ENCODE measurements at places on chromosomes 4 and X.

DNA sequence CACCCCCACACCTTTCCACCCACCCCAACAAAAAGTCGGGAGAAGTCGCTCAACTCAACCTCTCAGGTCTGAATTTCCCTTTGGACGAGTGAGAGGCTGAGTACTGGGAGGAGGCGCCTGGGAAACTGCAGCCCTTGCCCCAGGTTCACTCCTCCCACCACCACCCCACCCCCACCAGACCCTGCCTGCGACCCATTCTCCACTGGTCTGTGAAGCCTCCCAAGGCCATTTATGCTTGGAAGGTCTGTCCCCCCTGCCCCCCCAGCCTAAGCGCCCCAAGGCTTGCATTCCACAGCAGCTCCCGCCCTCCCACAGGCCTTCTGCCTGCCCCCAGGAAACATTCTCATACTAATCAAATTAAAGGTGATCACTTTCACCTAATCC lies 27.2 kb downstream of the ELF4 start:
- DNase-seq: no peak

DNA sequence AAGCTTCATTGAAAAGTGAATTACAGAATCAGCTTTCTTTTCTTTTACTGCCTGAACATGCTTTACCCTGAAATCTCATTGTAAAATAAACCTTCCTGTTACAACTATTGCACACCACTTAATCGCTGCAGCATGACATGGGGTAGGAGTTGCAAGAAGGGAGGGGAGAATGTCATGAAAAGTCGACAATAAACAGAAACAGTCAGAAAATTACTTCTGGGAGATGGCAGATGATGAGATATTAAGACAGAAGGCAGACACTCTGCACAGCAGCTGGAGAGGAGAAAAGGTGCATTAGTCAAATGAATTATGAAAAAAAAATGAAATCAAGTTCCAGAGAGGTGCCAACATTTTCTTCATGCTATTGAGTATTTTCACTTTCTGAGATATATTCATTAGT lies 287.7 kb downstream of the PCDH7 start:
- no peak for DNase-seq

GRCh38 chrX:55123900-55124299 lies 35.1 kb downstream of the PAGE2 start:
- no peak for DNase-seq

DNA sequence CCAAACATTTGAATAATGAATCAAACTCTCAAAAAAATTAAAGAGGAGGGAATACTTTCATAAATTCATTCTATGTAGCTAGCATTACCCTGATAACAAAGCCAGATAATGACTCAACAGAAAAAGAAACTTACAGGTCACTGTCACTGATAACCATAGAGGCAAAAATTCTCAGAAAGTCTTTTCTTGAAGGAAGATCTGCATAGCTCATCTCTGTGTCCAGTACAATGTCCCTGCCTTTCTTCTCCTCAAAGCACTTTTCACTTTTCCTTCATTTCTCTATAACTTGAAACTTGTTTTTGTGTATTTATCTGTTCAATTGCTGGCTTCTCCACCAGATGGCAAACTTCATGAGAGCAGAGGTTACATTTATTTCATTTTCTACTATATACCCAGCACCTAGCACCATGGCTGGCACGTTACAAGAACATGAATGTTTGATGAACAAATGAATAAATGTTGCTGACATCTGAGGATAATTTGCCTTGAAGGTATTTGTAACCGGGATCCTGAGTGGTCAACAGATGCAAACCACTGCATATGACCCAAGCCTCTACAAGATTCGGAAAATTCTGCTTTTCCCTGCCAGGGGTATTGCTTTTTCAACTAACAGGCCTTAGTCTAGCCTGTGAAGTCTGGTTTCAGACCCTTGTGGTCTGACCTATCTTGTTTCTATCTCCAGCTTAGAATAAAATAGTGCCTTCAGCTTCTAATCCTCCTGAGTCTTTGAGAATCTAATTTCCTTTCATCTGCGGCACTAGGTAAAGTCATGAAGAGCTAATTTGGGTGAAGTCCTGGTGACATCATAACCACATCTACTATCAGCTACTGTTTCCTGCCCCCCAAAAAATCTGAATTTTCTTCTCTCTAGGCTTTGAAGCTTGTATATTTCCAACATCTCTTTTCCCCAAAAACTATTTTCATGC lies 52.5 kb upstream of the ANTXR2 start:
- DNase-seq: peak; percentile 68

DNA sequence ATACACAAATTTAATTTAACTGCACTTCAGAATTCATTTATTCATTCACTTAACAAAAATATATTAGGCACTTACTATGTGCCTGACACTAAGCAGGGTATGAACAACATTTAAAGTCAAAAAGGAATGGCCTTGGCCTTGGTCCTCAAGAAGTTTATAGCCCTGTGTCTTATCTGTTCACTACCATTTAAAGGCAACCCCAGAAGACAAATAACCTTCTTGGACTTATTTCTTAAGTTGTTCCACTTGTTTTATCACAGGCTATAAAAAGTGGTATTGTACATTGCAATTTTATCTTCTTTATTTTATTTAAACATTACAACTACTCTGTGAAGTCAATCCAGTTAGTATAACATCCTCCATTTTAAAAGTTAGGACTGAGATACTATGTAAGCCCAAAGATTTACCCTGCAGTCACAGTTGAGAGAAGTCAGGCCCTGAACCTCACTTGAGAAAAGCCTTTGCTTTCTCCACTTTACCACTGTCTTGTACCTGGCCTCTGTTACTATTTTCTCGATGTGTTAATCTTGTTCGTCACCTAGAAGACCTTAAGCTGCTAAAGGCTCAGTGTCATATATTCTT lies 305.6 kb upstream of the DIPK2B start:
- no peak for DNase-seq

DNA sequence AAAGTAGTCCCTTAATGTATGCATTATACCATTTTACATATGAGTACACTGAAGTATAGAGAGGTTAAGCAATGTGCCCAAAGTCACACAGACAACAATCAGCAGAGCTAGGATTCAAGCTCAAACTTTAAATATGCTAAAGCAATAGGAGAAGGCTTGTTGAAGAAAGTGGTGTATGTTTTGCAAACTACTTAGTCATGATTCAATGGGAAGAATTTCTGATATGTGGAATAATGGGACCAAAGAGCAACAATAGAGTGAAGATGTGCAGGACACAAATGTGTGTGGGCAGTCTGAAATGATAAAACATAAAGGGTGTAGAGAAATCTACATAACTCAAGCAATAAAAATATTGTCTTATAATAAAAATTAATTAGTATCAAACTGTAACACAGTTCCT lies 109.0 kb upstream of the ARSJ start:
- no peak for DNase-seq

- no peak for DNase-seq
Measured at GRCh38 chr4:2818351-2818939, 25.2 kb upstream of the ADD1 start.

- no peak for DNase-seq
Measured at GRCh38 chrX:150984169-150984824, 1.2 kb downstream of the HMGB3 start.

GRCh38 chr4:165991325-165992180 lies 118.5 kb downstream of the TLL1 start:
- no peak for DNase-seq

GRCh38 chrX:74133156-74133796 lies 170.7 kb upstream of the ZCCHC13 start:
- peak; percentile 63 for DNase-seq

GRCh38 chr4:12041828-12042227 lies 613.1 kb upstream of the HS3ST1 start:
- no peak for DNase-seq

DNA sequence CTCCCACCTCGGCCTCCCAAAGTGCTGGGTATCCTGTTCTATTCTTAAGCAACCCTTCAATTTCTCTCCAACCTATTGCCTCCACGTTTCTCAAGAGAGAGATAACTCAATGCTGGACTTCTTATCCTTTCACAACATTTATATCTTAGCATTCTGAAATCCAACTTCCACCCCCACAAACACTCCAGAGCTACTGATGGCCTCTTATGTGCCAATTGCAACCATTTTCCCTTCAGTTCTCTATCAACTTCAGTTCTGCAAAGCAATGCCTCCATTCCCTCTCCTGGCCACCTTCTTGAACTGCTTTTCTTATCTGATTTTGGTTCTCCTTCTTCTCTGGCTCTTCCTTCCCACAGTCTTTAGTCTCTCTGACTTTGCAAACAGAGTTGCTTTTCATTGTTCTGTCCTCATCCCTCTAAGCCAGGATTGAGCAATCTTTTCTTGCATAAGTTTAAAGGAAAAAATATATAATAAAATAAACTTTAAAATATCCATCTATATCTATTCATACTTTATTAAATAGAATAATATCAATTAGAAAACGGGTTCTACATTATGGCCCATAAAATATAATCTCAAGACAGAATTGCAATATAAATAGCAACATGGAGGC lies 3.6 kb upstream of the STBD1 start:
- DNase-seq: no peak

DNA sequence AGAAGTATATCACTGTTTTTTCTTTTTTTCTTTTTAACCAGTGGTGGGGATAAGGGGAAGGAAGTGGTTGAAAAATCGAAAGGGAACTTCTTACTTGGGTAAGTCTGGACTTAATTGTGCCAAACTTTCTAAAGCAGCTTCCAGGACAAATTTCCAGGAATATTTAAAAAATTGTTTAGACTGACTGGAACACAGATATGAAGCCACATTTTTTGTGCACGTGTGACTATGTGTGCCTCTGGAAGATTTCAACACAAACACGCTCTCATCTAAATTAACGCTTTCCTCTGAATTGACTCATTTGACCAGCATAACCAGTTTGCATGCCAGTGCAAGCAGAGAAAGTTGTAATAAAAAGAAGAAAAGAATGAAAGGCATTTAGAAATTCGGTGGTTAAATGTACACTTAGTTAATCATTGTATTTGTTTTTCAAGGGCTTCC lies 18.8 kb upstream of the YTHDC1 start:
- no peak for DNase-seq

DNA sequence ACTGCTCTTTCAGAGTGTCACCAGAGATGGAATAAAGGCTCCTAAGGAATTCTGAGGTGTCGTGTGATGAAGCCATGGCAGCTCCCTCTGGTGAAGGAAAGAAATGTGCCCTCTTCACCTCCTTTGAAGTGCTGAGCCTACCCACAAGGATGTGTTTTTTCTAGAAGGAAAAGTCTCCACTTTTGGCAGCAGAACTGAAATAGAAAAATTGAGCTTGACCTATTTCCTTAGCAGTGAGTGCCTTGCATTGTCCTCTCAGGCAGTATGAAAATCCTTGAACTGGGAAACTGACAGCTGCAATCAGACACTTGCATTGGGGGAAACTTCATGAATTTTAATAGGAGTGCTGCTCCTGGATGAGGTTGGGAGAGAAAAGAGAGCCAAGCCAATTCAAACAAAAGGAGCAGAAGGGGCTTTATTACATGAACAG lies 95.2 kb downstream of the DCLK2 start:
- DNase-seq: no peak

DNA sequence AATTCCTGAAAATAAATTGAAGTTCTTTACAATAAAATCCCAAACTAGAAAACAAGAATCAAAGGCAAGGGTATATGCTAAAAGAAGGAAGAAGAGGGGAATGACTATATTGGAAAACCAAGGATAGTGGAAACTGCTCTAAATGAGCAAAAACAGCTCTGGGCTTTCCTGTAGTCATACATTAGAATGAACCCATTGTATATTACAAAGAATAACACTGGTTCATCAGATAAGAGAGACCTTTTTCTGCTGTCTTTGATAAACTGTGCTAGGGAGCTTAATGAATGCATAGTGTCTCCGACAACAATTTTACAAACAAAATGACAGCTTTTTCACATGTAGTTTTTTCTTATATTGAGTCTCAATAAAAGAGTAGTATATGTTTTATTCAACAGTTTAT lies 26.6 kb downstream of the TLR2 start:
- DNase-seq: no peak

- DNase-seq: no peak
Measured at GRCh38 chr4:159097785-159098184, 5.1 kb upstream of the RAPGEF2 start.

DNA sequence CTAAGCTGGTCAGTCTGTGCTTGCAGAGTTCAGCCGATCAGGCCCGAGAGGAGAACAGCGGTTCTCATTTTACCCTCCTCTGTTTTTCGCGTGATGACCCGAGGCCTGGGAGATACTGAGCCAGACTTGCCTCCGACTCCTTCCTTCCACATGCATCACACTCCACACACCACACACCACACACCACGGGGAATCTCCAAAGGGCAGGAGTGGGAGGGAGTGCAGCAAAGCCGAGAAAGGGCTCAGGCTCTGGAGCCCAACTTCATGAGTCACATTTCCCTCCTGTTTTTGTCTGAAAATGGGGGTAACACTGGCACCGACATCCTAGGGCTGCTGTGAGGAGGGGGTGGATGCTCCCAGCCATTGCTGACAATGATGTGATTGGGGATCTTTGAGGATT lies 38.9 kb downstream of the TKTL1 start:
- DNase-seq: no peak

DNA sequence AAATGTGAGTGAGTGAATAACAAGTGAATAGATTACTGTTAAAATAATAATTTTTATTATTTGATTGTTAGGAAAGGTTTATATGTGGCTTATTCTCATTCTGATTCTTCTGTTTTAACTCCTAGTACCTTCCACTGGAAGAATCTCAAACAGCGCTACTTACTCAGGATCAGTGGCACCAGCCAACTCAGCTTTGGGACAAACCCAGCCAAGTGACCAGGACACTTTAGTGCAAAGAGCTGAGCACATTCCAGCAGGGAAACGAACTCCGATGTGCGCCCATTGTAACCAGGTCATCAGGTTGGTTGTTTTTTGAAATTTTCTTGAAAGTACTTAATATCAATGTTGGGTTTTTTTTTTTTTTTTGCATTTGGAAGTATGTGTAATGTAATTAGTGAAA lies 117.6 kb upstream of the BMPR1B start:
- no peak for DNase-seq

DNA sequence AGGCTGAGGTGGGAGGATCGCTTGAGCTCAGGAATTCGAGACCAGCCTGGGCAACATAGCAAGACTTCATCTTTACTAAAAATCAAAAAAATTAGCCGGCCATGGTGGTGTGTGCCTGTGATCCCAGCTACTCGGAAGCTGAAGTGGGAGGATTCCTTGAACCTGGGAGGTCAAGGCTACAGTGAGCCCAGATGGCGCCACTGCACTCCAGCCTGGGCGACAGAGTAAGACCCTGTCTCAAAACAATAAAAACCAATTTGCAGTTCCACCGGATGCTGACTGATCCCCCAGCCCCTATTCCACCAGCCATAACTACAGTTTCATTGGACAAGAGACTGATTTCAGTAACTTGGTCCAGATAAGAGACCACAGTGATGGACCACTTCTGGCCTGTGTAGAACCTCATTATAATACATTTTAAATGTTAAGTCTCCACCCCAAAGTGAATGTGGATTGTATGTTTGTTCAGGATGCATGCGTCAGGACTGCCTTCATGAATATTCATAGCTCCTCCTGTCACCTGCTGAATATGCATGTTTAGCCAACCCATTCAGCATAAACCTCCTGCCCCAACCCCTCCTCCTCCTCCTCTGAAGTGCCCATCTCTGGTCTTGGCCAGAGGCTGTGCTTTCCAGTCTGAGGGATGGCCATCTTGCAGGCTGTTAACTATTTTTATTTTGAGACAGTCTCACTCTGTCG lies 2.3 kb upstream of the SLBP start:
- DNase-seq: no peak

- no peak for DNase-seq
Measured at GRCh38 chr4:80767944-80768343, 262.6 kb upstream of the BMP3 start.
